Astrocyte (in vitro differentiated cells and primary cell): ENCODE measurements at places on chromosomes 6 and 20. TPM values are rescaled to one million over a fixed set of nuclear protein-coding genes. Genes with fewer than 3 reads are reported as not detected.

- H3K4me1 ChIP-seq = peaks cover 6% of the 10 kb centered on the region
- H3K36me3 ChIP-seq = no peaks in the 10 kb centered on the region
- peak; percentile 13 for DNase-seq
- peaks cover 3% of the 10 kb centered on the region for H3K27me3 ChIP-seq
- no peak overlapping the region for H3K4me3 ChIP-seq
- H3K27ac ChIP-seq = no peak overlapping the region
These were observed 40.0 kb downstream of the NOL4L start for GRCh38 chr20:32544893-32545840.

- no peaks in the 10 kb centered on the region for H3K36me3 ChIP-seq
- H3K4me1 ChIP-seq = no peaks in the 10 kb centered on the region
- no peaks in the 10 kb centered on the region for H3K27me3 ChIP-seq
- H3K27ac ChIP-seq = no peak overlapping the region
- H3K4me3 ChIP-seq = no peak overlapping the region
These were observed 154.7 kb upstream of the RIN2 start for GRCh38 chr20:19603376-19603750.

DNA sequence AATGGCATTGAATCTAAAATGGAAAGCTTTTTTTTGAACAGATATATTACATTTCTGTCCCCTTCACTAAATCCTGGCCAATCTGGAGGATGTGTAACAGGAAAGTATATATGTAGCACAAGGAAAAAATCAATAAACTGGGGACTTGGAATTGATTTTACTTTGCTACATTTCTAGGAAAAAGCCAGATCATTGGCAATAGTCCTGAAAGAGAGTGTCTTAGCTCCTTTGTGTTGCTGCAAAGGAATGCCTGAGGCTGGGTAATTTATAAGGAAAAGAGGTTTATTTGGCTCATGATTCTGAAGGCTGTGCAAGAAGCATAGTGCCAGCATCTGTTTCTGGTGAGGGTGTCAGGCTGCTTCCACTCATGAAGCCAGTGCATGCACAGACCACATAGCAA is 574.9 kb downstream of the HTR1B start:
- H3K36me3 ChIP-seq = no peaks in the 10 kb centered on the region
- DNase-seq = no peak
- H3K27ac ChIP-seq = no peak overlapping the region
- no peak overlapping the region for H3K4me3 ChIP-seq
- no peaks in the 10 kb centered on the region for H3K4me1 ChIP-seq
- no peaks in the 10 kb centered on the region for H3K27me3 ChIP-seq

- peak; percentile 36 for DNase-seq
- H3K36me3 ChIP-seq = no peaks in the 10 kb centered on the region
- no peak overlapping the region for H3K4me3 ChIP-seq
- no peak overlapping the region for H3K27ac ChIP-seq
- H3K4me1 ChIP-seq = peaks cover 14% of the 10 kb centered on the region
These were observed 3.2 kb downstream of the GRIK2 start for GRCh38 chr6:101396548-101397173.

GRCh38 chr6:105934708-105935107 is 151.4 kb upstream of the PRDM1 start:
- H3K36me3 ChIP-seq = no peaks in the 10 kb centered on the region
- no peak for DNase-seq
- H3K27ac ChIP-seq = no peak overlapping the region

DNA sequence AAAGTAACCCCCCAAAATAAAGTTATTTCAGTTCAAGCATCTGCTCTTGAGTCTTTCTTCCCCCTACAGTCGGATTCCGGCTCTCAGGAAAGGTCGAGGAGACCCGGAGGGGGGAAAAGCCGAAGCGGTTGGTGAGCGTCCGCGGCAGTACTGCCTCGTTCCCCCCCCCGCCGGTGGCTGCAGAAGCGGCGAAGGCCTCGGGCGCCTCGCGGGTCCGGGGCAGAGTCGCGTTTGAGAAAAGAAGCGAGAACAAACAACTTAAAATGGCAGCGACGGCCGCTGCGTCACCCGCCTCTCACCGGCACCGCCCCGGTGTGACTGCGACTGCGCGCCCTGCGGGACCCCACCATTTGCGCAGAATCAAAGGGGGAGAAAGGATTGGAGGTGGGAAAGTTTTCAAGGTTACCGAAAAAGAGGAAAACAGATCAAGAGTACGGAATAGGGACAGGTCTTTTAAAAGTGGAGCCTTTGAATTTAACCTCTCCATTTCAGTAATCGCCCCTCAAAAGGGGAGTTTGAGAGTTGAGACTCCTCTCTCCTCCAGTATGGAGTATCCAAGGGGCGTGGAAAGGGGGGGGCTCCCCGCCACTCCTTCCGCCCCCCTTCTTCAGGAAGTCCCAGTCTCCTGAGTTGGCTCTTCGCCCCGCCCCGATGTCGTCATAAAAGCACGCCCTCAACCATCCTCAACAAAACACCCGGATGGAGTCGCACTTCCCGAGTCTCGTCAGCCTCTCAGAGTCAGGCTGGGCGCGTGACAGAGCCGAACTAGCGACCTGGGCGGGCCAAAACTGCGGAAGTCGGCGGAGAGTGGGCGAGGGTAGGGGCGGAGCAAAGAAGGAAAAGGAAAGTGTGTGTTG is 1.9 kb upstream of the C6orf62 start:
- peak overlapping the region; percentile 98 for H3K4me3 ChIP-seq
- H3K27ac ChIP-seq = peak overlapping the region; percentile 100
- peaks cover 5% of the 10 kb centered on the region for H3K4me1 ChIP-seq
- H3K36me3 ChIP-seq = peaks cover 7% of the 10 kb centered on the region
- DNase-seq = peak; percentile 99

DNA sequence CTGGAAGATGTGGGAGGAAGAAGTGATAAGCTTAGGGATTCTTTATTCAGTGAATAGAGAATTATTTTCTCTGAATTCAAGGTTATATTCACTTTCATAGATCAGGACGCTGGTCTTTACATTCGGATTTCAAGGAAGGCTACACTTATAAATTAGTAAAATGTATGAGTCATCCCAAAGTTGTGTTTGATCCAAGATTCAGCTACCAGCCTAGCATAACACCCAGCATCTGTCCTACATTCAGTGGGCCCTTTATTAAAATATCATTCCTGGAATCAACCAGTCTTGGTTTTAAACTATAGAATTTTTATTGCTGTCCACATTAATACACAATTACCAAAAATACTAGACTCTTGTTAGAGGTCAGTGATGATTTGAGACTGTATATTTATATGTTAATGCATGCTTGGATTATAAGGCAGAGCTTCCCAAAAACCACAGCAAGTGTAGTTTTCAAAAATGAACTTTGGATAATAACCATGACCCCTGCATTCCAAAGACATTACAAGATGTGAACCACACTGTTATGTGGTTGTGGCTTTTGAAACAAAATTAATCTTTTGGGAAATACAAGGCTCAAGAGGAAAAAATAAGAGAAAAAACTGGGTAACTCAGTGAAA is 210.7 kb upstream of the CNR1 start:
- peaks cover 42% of the 10 kb centered on the region for H3K4me1 ChIP-seq
- peak; percentile 91 for DNase-seq
- no peaks in the 10 kb centered on the region for H3K36me3 ChIP-seq
- peak overlapping the region; percentile 45 for H3K27ac ChIP-seq
- H3K27me3 ChIP-seq = peaks cover 32% of the 10 kb centered on the region
- no peak overlapping the region for H3K4me3 ChIP-seq

DNA sequence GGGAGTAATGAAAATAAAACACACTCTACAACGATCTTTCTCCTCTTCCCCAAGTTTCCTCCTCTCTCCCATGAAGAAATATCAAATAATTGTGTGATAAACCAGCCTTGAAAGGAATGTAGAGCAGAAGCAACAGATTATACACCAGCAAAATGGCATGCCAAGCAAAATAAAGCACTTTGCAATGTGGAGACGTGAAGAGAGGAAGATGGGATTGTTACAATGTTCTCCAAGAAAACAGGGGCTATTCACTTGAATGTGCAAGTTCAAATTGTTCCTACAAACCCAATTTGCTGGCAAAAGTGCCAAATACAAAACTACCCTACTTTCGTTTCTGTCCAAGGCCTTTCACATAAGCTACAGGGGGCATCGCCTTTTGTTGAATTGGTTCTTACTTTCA is 185.1 kb downstream of the PDE7B start:
- H3K27ac ChIP-seq = no peak overlapping the region
- H3K36me3 ChIP-seq = no peaks in the 10 kb centered on the region
- DNase-seq = no peak
- H3K4me3 ChIP-seq = no peak overlapping the region
- H3K4me1 ChIP-seq = peaks cover 21% of the 10 kb centered on the region

- no peaks in the 10 kb centered on the region for H3K27me3 ChIP-seq
- H3K4me3 ChIP-seq = peak overlapping the region; percentile 58
- no peaks in the 10 kb centered on the region for H3K36me3 ChIP-seq
- DNase-seq = peak; percentile 91
These were observed 55.0 kb downstream of the TRIM38 start for GRCh38 chr6:26017632-26017966.

- H3K27ac ChIP-seq = no peak overlapping the region
- H3K4me1 ChIP-seq = no peaks in the 10 kb centered on the region
- no peaks in the 10 kb centered on the region for H3K36me3 ChIP-seq
These were observed 16.4 kb downstream of the GABRR1 start for GRCh38 chr6:89200706-89201215.

GRCh38 chr20:50380697-50381040 is 129.5 kb upstream of the PTPN1 start:
- H3K27ac ChIP-seq = no peak overlapping the region
- H3K4me1 ChIP-seq = no peaks in the 10 kb centered on the region
- DNase-seq = no peak
- no peak overlapping the region for H3K4me3 ChIP-seq

DNA sequence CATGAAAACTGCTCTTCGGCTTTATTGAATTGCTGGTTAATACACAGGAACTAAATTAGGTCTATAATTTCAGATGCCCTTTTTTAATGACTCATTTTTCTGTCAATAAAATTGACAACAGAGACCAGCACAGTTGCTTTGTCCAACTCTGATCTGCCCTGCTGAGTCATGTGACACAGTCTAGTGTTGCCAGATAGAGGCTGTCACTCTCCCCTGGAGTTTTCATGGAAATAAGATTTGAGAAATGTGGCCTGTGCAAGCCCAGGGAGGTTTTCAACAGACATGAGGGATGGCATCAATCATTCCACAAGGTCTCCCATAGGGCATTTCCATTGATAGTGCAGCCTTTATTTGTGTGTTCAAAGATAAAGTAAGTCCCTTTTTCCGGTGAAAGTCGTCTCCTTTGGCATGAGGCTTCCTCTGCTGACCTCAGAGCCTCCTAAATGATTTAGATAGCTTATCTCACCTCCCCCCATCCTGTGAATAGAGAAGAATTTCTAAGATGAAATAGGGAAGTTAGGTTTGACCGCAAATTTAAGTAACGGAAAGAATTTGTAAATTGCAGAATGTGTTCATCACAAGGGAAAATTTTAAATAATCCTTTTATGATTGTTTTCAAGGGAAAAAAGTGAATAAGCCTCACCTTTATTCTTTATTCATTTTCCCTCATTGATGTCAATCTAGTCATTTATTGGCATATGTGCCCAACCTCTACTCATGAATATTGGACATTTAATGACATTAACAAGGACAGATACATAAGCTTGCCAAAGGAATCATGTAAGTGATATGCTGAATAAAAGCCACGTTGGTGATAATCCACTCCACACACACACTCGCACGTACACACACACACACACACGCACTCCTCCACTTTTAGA is 277.7 kb downstream of the ADGB start:
- H3K36me3 ChIP-seq = no peaks in the 10 kb centered on the region
- no peaks in the 10 kb centered on the region for H3K4me1 ChIP-seq
- H3K27me3 ChIP-seq = no peaks in the 10 kb centered on the region
- no peak overlapping the region for H3K27ac ChIP-seq
- DNase-seq = no peak

DNA sequence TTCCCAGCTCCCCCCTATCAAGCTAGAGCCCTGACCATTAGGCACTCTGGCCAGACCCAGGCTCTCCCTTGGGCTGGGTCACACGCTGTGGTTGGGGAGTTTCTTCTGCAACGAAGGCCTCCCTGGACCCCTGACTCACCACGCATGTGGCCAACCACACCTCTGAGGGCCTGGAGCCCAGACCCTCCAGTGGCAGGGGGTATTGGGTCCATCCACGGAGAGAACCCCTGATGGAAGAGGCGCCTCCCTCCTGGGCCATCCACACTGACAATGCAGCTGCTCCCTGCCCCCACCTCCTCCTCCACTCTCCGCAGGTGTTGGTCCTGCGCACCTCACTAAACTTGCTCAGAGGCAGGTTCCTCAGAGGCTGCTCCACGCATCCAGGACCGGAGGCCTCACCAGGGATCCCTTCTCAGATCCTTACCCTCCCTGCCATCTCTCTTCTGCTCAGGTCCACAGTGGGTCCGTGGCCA is 125.4 kb downstream of the RNASET2 start:
- no peaks in the 10 kb centered on the region for H3K36me3 ChIP-seq
- no peak overlapping the region for H3K4me3 ChIP-seq
- no peak for DNase-seq
- H3K4me1 ChIP-seq = peaks cover 2% of the 10 kb centered on the region

DNA sequence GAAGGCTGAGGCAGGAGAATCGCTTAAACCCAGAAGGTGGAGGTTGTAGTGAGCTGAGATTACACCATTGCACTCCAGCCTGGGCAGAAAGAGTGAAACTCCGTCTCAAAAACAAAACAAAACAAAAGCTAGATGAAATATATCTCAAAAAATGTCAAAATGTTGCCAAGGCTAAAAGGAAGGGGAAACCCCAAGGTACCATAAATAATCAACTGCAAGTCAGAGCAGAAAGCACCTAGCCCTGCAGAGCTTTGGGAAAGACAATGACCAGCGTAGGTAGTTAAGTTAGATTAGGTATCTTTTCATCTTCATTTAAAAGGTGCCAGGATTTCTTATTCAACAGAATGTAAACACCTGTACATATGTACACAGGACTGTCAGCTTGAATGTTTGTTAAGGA is 33.0 kb downstream of the AKIRIN2 start:
- H3K4me1 ChIP-seq = no peaks in the 10 kb centered on the region
- no peaks in the 10 kb centered on the region for H3K27me3 ChIP-seq
- DNase-seq = no peak

DNA sequence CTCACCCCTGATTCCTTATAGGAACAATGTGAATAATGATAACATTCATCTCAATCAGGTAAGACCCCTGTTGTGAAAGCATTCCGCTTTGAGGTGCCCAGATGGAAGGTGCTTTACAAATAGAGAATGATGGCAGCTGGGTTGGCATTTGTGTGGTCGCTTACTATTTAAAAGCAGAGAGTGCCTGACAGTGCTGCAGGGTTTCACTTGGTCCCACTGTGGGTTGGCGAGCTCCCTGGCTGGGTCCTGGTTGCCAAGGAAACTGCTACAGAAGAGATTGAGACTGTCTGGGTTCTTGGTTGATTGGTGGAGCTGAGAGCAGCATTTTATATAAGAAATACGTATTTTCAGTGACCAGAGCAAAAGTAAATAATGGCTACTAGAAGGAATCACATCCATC is 207.2 kb upstream of the KCNQ5 start:
- peaks cover 4% of the 10 kb centered on the region for H3K4me1 ChIP-seq
- H3K4me3 ChIP-seq = no peak overlapping the region
- no peaks in the 10 kb centered on the region for H3K36me3 ChIP-seq
- H3K27me3 ChIP-seq = no peaks in the 10 kb centered on the region
- H3K27ac ChIP-seq = no peak overlapping the region

GRCh38 chr6:47149066-47149465 is 106.9 kb upstream of the ADGRF1 start:
- H3K4me1 ChIP-seq = peaks cover 10% of the 10 kb centered on the region
- H3K27ac ChIP-seq = no peak overlapping the region
- no peaks in the 10 kb centered on the region for H3K27me3 ChIP-seq
- DNase-seq = no peak

Gene HRH3
- total RNA-seq = 0.07 TPM in 1 of 2 replicates, not detected in the other

Gene GGTLC1
- not detected in 2 replicates for total RNA-seq

Gene BPI
- not detected in 2 replicates for total RNA-seq

Gene CEP43
- 15.6 and 16.0 TPM in 2 replicates for total RNA-seq

Gene LY6G6F
- not detected in 2 replicates for total RNA-seq

Gene SOBP
- total RNA-seq = 4.7 and 7.6 TPM in 2 replicates

Gene PGBD1
- 7.9 and 8.1 TPM in 2 replicates for total RNA-seq

Gene LHFPL5
- total RNA-seq = not detected in 2 replicates

Gene HEY2
- total RNA-seq = 1.0 and 2.4 TPM in 2 replicates

Gene LRFN2
- 0.32 and 0.94 TPM in 2 replicates for total RNA-seq
